Fibroblast of pulmonary artery (primary cell): ENCODE measurements at places on chromosomes 5 and 9.

DNA sequence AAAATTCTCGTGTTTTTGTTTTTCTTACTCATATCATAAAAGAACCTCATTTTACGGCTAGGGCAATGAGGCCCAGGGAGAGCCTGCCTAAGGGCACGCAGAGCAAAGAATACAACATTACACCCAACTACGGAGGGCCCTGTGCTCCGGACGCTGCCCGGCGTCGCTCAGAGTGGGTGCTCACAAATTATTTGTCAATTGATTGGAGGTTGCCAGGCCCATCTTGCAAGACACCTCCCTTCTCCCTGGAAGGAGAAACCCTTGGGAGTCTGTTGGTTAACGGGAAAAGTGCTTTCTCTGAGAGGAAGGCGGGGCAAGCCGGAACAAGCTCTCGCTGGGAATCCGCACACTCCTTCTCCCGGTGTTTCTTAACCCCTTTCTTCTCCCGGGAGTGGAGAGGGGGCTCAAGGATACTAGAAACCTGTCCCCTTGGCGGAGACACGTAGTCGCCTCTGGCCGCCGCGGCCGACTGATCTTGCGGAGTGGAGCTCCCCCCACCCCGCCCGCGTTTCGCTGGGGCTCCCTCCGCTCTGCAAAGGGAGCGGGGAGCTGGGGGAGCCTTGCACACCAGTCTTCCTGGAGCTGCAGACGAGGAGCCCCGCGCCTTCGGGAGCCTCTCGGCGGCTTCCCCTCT lies 599.3 kb upstream of the SGCD start:
- no peak for DNase-seq

DNA sequence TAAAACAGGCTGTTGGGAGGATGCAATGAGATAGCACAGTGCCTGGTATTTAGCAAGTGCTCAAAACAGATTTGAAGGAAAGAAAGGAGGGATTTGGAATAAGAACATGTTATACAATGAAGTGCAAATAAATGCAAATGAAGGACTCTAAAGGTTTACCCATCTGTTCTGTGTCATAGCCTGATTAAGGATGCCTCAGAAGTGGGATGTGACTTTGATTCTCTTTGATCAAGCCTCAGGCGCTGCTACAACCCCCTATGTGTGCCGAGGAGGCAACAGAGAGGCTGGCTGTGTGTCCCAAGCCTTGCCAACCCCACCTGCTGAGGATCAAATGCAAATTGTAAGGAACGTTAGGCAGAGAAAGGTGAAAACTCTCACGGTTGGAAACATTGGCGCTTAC lies 27.2 kb downstream of the GGTA1 start:
- DNase-seq, result no peak

GRCh38 chr9:115849679-115850412 lies 303.7 kb upstream of the PAPPA start:
- DNase-seq, result no peak

GRCh38 chr5:37966291-37966690 lies 126.5 kb upstream of the GDNF start:
- DNase-seq, result no peak

DNA sequence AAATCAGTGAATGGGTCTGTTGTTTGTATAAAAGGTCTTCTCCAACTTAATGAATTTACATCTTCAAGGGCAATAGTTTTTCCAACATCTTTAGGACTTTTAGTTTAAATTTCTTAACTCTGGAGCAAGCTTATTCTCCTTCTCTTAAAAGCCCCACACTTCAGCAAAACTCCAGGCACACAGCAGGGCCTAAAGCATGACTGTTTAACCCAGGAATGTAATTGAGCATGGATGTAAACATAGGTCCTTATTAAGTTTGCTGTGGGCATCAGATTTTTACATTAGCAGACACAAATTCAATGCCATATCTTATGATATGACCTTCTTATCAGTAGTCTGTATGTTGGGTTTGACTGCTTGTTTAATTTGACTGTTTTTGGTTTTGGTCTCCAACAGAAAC lies 78.9 kb downstream of the ABCA1 start:
- no peak for DNase-seq

GRCh38 chr9:72443855-72444254 lies 77.6 kb upstream of the TMC1 start:
- DNase-seq, result no peak

GRCh38 chr5:134437340-134437846 lies 25.7 kb upstream of the CDKN2AIPNL start:
- no peak for DNase-seq

DNA sequence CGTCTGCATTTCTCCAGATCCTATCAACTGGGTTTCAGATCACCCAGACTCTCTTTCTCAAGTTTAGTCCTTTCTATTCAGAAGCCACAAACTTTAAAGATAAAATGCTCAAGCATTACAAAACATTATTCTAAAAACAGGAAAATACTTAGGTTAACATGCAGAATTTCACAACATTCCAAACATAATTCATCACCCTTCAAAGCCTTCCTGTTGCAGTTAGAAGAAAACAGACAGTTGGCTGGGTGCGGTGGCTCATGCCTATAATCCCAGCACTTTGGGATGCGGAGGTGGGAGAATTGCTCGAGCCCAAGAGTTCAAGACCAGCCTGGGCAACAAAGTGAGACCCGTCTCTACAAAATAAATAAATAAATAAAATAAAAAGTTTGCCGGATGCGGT lies 7.7 kb upstream of the OCLN start:
- peak; percentile 92 for DNase-seq

- no peak for DNase-seq
These were observed 487.2 kb upstream of the NUDT12 start for GRCh38 chr5:104049752-104050151.

- DNase-seq, result no peak
These were observed 68.5 kb downstream of the MRPL36 start for GRCh38 chr5:1731091-1731639.

GRCh38 chr9:75101004-75101588 lies 12.8 kb downstream of the OSTF1 start:
- no peak for DNase-seq

DNA sequence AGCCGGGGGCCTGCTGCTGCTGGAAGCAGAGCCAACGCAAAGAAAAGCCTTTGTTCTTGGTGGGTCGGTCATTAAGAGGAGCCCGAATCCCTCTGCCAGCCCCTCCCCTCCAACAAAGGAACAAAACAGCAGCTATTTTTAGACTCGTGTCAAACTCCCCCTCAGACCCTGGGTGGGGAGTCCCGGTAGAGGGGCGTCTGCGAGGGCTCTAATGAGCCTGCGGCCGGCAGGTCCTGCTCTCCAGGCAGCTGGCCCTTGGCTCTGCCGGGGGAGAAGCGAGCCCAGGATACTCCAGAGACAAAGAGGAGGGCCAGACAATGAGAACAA lies 114.0 kb downstream of the LHX2 start:
- no peak for DNase-seq

DNA sequence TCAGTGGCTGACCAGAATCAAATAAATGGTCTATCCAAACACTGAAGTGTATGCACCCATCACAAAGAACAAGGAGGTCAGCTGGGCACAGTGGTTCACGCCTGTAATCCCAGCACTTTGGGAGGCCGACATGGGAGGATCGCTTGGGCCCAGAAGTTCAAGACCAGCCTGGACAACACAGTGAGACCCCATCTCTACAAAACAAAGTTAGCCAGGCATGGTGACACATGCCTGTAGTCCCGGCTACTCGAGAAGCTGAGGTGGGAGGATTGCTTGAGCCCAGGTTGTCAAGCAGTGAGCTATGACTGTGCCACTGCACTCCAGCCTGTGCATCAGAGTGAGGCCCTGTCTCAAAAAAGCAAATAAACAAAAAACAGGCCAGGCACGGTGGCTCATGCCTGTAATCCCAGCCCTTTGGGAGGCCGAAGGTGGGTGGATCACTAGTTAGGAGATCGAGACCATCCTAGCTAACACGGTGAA lies 40.5 kb downstream of the SEMA4D start:
- no peak for DNase-seq

DNA sequence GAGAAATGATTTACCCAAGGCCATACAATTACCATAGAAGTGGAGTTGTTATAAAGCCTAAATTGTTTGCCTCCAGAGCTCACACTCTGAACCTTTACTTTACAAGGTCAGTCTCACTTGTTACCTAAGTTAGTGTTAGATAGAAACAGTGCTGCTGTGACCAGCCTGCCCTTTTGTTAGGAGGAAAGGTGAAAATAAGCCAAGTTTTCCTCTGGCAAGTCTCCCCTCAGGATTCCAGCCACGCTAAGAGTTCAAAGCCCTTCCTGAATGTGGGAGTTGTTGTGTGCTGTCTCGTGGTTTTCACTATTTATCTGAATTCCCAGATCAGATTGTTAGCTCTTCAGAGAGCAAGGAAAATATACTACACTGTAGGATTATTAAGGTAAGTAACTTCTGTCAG lies 260.0 kb downstream of the SGCD start:
- DNase-seq, result no peak

- DNase-seq, result no peak
These were observed 51.5 kb downstream of the ZFAND5 start for GRCh38 chr9:72313507-72313906.

GRCh38 chr5:163509291-163509951 lies 4.0 kb downstream of the MAT2B start:
- DNase-seq, result peak; percentile 89

DNA sequence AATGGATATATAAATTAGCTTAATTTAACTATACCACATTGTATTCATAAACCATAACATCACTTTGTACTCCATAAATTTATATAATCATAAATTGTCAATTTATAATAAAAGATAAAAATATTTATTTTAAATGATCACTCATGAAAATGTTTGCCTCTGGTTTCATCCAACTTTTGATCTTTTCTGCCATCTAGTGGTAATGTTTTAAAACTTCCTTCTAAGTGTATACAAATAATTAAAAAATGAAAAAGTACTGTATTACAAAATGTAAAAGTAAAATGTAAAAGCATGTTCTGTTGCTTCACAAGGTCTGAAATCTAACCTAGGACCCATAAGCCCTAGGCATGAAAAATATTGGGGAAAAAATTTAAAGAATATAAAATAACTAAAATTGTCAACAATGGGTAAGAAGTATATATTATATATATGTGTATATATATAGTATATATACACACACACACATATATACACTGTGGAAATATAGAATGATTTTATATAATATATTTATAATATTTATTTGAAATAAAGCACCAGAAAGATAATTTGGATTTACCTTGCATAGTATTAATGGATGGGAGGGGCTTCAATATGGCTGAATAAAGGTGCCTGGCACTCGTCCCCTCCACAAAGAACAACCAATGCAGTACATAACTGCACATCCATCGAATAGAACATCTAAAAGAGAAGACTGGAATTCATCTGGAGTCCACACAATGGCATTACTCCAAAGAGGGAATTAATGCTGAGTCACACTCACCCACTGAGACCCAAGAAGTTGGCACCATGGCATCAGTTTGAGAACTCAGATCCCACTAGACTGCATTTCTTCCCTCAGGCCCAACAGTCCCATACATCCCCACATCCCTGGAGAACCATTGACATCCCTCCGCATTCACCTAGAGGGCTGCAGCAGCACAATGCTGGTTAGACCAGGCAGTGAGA lies 32.5 kb downstream of the ANXA1 start:
- DNase-seq, result peak; percentile 77

- no peak for DNase-seq
These were observed 745.0 kb upstream of the ACO1 start for GRCh38 chr9:31639451-31639850.

DNA sequence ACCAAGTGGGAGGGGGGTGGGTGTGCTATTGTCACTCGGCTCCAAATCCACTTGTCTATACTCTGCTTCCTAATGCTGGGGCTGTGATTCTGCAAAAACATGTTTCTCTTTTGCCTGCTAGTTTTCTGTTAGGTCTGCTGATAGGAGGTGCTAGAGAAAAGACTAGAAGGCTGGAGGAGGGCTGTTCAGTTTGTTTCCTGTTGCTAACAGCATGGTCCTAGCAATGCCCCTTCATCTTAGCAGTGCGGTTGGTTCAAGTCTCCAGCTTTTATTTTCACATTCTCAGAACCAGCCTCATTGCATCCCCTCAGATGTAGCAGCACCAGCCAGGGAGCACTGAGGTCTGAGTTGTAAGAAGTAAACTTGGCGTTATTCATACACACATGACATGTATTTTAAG lies 310.2 kb downstream of the YTHDC2 start:
- DNase-seq, result no peak

DNA sequence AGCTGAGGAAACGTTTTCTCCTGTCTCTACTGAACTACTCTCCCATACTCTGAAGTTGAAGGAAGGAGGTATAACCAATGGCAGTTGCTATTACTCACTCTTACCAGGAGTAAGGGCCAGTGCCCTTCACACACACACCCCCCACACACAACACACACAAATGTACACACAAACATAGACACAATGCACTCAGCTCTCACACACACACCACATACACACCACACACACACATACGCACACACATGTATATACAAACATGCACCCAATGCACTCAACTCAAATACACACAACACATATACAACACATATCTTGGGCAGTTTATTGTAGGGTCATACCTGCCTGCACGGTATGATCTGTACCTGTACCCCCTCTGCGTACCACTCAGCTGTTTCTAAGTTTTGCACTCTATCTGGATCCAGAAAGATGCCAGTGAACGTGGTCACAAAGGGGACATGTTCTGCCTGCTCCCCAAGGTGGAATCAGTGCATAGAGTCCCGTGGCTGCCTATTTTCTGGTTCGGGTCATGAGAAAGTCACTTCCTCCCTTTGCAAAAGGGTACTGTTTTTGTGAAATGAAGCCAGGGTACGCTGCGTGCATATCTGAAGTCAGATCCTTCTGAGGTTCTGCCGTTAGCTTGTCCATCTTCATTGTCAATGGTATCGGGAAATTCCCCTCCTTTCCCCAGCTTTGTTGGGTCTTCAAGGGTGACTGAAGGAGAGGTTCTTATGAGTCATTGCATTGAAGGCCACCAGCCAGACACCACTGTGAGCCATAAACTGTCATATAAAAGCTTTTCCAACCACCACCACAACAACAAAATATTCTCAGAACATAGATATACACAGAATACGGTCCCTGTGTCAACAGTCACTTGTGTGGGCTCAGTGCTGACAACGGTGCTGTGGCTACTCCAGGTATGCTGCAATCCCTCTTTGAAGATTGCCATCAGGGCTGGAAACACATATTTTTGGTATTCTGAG lies 131.9 kb downstream of the UGCG start:
- DNase-seq, result no peak

- DNase-seq, result no peak
These were observed 158.7 kb downstream of the EFNA5 start for GRCh38 chr5:107512029-107512428.

- DNase-seq, result no peak
These were observed 6.1 kb upstream of the PLGRKT start for GRCh38 chr9:5443850-5444249.

DNA sequence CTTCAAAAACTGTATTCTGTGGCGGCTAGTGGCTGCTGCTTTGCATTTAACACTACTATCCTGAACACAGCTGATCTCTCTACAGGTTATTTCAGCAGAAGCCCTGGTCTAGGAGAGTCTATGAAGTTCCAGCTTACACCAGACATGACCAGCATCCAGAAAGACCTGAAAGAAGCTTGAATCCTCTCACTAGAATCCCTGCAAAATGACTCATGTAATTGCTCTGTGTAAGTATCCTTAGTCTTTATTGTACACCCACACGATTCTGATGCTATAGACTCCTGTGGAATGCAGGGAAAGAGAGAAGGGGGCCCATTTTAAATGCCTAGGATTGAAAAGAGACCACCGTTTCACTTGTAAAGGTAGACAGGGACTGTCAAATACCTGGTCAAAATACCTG lies 859 bp upstream of the GRIA1 start:
- DNase-seq, result no peak

GRCh38 chr5:89981021-89981420 lies 428.5 kb downstream of the CETN3 start:
- no peak for DNase-seq

- no peak for DNase-seq
These were observed 222.4 kb downstream of the CACNA1B start for GRCh38 chr9:138099803-138100598.
